ENCODE measurements at places on chromosomes 7 and 10.

DNA sequence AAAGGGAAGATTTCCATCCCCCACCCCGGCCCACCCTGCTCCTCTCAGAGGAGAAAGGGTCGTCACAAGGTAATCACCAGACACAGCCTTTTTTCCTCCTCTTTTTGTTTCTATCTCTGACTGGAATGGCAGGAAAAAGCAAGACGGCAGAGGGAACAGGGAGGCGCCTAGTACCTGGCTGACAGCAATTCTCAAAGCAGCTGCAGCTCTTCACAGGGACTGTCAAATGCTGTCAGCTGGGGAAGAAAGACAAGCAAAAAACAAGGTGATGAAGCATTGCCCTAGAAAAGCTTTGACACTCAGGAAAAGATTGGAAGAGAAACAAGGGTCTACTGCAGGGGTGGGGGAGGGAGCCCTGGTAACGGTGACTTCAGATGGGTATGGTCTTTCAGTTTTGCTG is 52.7 kb downstream of the GNA12 start:
- DNase-seq: no peak

GRCh38 chr7:129264534-129264933 is 39.7 kb downstream of the AHCYL2 start:
- DNase-seq: no peak

- no peak for DNase-seq
Measured at GRCh38 chr10:34696423-34696822, 118.7 kb downstream of the PARD3 start.

- no peak for DNase-seq
Measured at GRCh38 chr10:116587878-116588591, 2.7 kb upstream of the PNLIPRP1 start.

GRCh38 chr7:83486536-83486935 is 162.4 kb downstream of the SEMA3E start:
- no peak for DNase-seq

DNA sequence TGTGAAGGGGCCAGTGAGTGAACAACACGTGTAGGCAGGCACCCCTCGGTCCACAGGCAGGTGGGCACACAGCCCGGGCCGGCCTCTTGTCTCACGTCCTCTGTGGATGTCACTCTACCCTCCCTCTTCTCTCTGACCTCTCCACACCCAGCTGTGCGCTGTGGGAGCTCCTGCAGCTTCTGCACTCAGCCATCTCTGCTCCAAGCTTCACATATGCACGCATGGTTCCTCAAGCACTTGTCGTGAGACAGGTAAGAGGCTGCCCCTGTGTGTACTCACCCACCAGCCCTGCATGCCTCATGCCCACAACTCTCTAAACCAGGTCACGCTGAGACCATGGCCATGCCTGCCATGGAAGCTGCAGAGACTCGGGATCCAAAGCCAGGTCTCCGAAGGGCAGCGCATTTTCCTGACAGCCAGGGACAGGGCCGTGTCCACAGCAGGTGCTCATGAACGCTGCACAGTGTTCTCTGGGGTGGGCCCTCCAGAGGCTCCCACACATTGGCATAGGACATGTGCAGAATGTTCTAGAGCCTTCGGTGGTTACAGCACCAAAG is 477.5 kb downstream of the PTPRN2 start:
- DNase-seq: no peak

- no peak for DNase-seq
Measured at GRCh38 chr7:4999369-4999950, 40.5 kb upstream of the MMD2 start.

DNA sequence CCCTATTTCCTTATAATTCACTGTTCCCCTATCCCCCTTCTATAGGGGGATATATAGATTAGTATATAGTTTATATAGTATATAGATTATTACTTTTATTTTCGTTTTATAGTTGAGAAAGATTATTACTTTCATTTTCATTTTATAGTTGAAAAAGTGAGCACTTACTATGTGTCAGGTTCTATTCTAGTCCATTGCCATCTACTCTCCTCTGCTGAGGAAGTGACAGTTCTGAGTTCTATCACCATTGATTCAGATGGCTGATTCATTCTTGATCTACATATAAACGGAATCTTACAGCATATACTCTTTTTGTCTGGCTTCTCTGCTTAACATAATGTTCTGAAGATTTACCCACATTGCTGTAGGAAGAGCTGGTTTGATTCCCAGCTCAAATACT is 20.7 kb upstream of the CAV2 start:
- DNase-seq: no peak

- no peak for DNase-seq
Measured at GRCh38 chr7:10401793-10402192, 571.9 kb upstream of the PHF14 start.

- no peak for DNase-seq
Measured at GRCh38 chr10:70838270-70838805, 22.6 kb downstream of the SGPL1 start.

DNA sequence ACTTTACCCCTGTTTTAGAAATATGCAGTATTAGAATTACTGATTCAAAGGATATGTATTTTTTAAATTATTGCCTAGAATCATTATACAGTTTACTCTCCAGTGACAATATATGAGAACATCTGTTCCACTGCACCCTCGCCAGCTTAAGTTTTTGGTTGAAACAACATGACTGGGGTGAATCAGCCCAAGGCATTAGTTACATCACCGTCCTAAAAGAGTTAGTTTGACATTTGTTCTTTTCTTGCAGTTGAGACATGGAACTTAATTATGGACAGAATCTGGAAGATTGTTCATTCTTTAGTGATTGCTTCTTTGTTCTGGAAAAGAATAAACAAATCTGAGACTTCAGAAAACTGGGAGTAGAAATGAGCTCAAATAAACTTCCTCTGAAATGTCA is 167.3 kb upstream of the DKK1 start:
- DNase-seq: no peak

DNA sequence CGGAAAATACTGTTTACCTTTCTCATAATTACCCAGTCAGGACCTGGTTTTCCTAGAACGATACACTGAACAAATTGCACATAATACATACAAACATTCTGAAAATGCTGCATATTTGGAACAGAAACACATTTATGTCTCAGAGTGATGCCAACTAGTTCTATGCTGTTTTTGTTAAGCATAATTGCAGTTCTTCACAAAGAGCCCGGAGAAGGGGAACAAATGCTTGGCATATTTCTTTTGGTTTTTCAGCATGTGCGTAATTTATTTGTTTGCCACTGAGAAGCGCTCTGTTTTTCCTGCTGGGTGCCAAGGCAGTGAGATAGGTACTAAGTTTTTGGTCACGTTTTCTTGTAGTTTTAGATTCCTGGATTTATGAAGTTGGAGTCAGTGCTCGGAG is 181.0 kb upstream of the MDFIC start:
- DNase-seq: no peak
